ENCODE measurements at places on chromosomes 12 and 14.

- no peak for DNase-seq
Measured at GRCh38 chr12:119202544-119202943, 23.8 kb downstream of the HSPB8 start.

DNA sequence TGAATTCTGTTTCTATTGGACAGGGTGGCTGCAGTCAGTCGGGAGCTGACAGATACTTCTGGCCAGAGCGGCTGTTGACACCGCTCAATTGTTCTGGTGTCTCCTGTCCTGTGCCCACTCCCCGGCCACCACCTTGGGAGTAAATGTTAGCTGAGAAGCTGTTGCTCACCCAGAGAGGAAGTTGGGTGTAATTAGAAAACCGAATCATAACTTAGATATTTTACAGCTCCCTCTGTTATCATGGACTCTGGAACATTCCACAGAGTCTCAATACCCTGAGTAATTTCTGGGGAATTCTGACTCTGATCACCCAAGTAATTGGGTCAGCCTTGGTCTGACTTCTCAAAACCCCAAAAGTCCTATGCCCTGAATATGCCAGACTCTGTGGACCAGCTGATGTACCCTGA is 58.3 kb upstream of the RFLNA start:
- no peak for DNase-seq

- DNase-seq: no peak
Measured at GRCh38 chr14:71665781-71666180, 266.4 kb upstream of the RGS6 start.

DNA sequence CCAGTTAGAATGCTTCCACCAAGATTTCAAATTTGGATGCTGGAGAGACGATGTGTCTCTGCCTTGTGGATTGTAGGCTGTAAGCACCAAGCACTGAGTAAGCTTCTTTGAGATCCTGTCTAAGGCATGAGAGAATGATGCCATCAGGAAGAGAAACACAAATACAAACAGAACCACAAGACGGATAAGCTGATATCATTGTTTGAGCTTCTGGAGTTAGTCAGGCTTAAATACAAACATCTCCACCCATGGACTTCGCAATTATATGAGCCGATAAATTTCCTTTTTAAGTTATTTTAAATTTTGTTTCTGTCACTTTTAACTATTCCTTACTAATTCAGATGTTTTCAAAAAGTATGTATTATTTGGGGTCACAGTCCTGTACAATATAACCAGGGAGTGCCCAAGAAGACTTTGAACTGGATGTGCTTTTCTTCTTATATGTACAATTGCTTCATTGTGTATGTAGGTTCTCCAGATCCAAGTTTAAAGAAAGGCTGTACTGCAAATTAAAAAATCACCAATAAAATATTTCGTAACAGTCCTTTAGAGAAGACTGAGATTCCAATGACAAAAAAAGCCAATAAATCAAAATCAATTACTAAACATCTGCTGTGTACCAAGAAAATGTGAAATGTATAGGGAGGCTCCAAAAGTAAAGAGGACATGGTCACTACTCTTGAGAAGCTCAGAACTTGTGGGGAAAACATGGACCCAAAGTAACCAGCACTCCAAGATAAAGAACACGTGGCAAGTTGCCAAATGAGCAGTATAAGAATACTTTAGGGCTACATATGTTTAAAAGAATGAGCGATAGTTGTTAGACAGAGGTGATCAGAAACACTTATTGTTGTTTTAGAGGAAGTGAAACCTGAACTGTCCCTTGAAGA is 274.1 kb downstream of the ADAMTS20 start:
- DNase-seq: no peak

DNA sequence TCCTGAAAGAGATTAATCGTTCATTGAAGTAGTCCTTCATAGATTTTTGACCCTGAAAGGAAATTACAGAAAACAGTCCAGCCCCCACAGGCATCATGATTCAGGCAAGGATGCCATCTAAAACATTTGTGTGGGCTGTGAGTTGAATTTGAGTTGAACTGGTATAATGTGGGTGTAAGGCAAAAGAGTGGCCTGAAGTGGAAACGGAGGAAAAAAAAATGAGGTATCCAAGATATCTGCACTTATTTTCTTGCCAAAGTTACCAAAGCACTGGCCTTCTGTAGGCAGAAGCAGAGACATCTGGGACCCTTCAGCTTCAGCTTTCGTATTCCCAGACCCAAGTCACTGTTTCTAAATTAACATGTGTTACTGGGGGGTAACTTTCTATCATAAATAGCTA is 105.1 kb upstream of the DIO2 start:
- no peak for DNase-seq

- no peak for DNase-seq
Measured at GRCh38 chr12:48352157-48352760, 1.5 kb upstream of the ZNF641 start.

GRCh38 chr14:44316647-44317440 is 190.2 kb downstream of the FSCB start:
- DNase-seq: peak; percentile 29

- no peak for DNase-seq
Measured at GRCh38 chr12:97109441-97109840, 202.4 kb downstream of the NEDD1 start.

Data from kidney capillary endothelial cell (primary cell).